Heart right ventricle (tissue), 16 donors: ENCODE measurements at places on chromosomes 1 and 21.
A peak's percentile ranks its signal among the peaks of the same experiment; 100 is the strongest.

GRCh38 chr1:93013145-93014065 lies 52.1 kb upstream of the DIPK1A start:
- H3K36me3 ChIP-seq = no peaks in the 10 kb centered on the region
- H3K4me3 ChIP-seq = no peak overlapping the region
- DNase-seq = no peak
- peaks cover 20% of the 10 kb centered on the region for H3K4me1 ChIP-seq
- no peak overlapping the region for H3K27ac ChIP-seq

DNA sequence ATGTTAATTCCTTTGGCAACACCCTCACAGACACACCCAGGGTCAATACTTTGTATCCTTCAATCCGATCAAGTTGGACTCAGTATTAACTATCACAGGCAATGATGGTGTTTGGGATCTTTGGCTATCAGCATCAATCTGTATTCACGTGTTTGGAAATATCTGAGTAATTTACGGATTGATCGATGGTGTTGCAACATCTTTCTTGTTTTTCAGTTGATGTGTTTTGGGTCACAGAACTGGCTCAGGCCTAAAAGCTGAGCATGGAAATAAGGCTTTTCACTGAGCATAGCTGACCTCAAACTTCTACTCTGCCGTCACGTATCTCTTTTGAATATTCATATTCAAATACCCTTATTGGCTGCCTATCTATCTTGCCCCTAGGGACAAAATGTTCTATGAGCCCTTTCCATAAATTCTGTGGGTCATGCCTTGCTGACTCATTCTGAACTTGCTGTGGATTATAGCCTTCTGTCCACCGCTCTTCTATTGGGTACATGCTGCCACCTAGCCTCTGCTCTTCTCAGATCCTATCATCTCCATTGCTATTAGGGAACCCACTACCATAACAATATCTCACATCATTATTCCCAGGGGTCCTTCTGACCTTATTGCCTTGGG lies 156.0 kb downstream of the PDE4B start:
- H3K27ac ChIP-seq = no peak overlapping the region
- no peaks in the 10 kb centered on the region for H3K27me3 ChIP-seq
- H3K4me3 ChIP-seq = no peak overlapping the region

DNA sequence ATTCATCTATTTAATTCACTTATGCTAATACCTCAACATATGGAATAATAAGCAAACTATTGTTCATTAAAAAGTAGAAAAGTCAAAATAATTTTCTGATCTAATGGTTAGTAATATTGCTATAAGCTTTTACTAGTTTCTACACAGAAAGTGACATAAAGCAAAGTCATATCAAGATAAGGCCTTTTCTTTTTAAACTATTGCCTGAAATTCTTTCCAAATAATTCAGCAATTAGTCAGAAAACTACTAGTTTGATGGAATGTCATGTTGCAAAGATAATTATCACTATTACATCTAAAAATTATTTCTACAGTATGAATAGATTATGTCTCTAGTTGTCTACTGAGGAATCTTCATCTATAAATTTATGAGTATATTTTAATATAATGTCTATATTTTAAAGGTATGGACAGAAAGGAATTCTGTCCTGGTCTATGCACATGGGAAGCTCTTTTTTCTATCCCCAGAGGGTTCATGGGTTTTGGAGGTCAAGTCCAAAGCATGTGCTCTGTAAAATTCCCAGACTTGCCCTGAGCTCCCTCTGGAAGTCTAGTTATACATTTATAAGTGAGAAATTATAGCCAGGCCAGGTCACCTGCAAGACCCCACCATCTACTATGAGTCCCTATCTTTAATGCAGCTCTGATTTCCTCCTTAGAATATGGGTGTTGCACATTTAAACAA lies 84.6 kb upstream of the DPYD start:
- H3K4me1 ChIP-seq = no peaks in the 10 kb centered on the region
- no peak for DNase-seq
- H3K27ac ChIP-seq = no peak overlapping the region
- no peaks in the 10 kb centered on the region for H3K27me3 ChIP-seq
- no peak overlapping the region for H3K4me3 ChIP-seq

- no peak overlapping the region for H3K4me3 ChIP-seq
- H3K4me1 ChIP-seq = peaks cover 99% of the 10 kb centered on the region
- peak overlapping the region; percentile 92 for H3K27ac ChIP-seq
- no peak for DNase-seq
- no peaks in the 10 kb centered on the region for H3K27me3 ChIP-seq
- H3K36me3 ChIP-seq = no peaks in the 10 kb centered on the region
These were observed 116.4 kb upstream of the IPO9 start for GRCh38 chr1:201712387-201713085.

DNA sequence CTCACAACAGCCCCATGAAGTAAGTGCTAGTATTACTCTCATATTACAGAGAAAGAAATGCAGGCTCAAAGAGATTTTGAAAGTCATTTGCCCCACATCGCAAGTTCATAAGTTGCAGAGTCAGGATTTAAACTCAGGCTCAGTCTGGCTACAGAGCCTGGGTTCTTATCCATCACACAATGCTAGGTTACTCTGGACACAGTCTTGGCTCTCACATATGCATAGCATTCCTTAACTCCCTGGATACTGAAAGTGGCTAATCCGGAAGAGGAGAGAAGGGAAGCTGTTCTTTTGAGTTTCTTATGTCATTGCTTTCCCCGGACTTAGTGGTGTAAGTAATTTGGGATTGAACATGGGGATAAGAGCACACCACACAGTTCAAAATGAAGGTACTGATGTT lies 357.4 kb upstream of the PLXNA2 start:
- DNase-seq = no peak
- no peaks in the 10 kb centered on the region for H3K27me3 ChIP-seq
- H3K4me3 ChIP-seq = no peak overlapping the region
- no peak overlapping the region for H3K27ac ChIP-seq
- peaks cover 13% of the 10 kb centered on the region for H3K4me1 ChIP-seq

DNA sequence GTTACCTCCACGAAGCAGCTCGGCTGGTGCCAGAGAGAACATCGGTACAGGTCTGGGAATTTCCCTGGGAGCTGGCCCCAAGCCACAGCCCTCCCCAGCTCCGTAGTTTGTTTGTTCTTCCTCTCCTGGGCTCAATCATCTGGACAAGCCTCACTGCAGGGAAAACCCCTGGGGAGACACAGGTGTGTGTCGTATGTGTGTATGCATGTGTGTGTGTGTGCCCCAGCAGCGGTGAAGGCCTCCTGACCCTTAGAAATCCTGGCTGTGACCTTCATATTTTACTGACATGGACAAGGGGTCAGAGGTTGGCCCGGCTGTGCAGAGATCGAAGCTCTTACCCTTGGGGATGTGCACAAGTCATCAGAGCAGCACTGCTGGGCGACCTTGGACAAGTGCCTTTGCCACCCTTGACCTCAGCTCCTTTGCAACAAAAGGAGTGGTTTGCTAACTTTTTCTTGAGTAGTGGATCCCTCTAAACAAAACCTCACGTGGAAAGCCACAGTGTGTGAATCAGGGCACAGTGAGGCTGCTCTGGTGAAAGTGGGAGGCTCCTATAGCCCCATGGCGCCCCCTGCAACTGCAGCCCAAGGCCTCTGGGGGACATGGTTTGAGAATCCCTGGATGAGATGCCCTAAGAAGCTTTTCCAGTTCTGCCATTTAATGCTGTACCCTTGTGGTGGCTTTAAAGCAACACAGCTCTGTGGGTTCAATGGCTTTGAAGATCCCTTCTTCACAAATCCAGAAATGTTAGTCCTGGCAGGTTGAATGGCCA lies 12.3 kb upstream of the IL22RA1 start:
- peaks cover 4% of the 10 kb centered on the region for H3K4me1 ChIP-seq
- no peak overlapping the region for H3K4me3 ChIP-seq
- DNase-seq = no peak
- no peak overlapping the region for H3K27ac ChIP-seq

DNA sequence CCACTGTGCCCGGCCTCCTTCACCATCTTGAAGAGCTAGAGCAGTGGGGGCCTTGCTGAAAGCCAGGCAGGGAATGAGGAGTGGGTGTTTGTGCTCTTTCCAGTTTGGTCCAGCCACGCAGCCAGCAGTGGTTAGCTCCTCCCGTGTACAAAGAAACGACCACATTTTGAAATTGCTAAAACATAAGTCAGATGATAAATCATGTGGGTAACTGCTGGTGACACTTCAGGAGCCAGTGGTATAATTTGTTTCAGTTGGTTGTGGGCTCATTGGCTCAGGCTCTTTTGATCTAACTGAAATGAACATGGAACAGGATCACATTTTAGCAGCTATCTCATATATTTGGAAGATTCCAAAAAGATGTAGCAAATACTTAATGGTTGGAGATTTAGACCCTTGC lies 87.6 kb downstream of the MTR start:
- no peak for DNase-seq
- no peak overlapping the region for H3K27ac ChIP-seq
- no peaks in the 10 kb centered on the region for H3K36me3 ChIP-seq
- H3K4me3 ChIP-seq = no peak overlapping the region

DNA sequence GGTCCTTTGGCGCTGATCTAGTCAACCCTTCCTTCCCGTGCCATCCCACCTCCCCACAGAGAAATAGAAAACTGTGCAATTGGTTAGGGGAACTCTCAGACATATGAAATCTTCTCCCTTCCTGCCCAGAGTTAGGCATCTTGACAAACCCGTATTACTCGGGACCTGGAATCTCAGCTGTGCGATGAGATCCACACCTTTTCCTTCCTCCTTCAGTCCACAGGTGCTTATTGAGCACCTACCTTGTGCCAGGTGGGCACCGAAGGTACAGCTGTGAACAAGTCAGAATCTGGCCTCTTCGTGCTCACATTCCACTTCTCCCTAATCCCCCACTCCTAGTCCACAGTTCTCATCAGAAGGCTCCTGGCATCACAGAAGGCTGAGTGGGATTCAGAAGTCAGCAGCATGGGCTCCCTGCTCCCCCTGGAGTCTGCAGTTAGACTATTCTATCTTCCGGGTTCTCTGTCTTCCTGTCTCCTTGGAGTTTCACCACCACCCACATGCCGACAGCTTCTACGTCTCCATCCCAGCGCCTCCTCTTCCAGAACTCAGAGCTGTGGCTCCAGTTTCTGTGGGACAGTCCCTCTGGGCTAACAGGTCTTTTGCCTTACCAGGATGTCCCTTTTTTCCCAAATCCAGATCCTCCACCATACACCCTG lies 23.0 kb downstream of the KNCN start:
- DNase-seq = no peak
- H3K36me3 ChIP-seq = no peaks in the 10 kb centered on the region
- no peak overlapping the region for H3K4me3 ChIP-seq
- peaks cover 8% of the 10 kb centered on the region for H3K4me1 ChIP-seq

DNA sequence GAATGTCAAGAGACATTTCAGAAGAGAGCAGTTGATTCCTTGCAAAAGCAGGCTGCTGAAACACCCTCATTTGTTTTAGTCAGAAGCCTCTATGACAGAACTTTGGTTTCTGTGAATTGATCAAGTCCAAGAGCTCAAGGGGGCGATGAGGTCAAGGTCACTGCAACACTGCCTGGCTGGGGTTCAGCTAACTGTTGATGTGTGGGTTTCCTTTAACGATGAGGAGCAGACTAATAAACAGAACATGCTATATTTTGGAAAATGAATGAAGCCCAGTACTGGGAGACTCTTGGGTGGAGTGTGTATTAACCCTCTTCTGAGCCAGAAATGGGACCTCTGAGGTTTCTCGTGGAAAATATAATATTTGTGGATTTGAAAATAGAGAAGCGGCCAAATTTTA lies 109.3 kb downstream of the ZC3H11B start:
- H3K27me3 ChIP-seq = no peaks in the 10 kb centered on the region
- H3K4me3 ChIP-seq = no peak overlapping the region
- no peak overlapping the region for H3K27ac ChIP-seq
- H3K4me1 ChIP-seq = no peaks in the 10 kb centered on the region

- no peaks in the 10 kb centered on the region for H3K27me3 ChIP-seq
- H3K27ac ChIP-seq = no peak overlapping the region
- H3K36me3 ChIP-seq = no peaks in the 10 kb centered on the region
- no peaks in the 10 kb centered on the region for H3K4me1 ChIP-seq
These were observed 35.5 kb upstream of the ATP6V1G3 start for GRCh38 chr1:198575798-198576641.

DNA sequence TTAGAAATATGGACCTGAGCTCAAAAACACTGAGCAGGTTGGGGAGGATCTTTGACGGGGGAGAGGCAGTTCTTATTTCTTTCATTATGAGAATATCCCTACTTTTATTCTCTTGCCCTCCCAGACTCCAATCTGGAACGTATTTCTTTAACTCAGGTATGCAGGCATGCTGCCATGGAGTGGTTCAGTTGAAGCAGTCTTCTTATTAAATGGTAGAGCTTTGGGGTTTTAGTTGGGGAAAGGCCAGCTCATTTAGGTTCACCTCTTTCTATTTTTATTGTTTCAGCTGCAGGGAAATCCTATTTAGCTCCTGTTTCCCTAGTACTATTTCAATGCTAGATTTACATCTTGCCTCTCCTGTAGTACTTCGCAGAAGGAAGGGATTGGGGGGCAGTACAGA lies 198.9 kb downstream of the TTLL7 start:
- no peaks in the 10 kb centered on the region for H3K27me3 ChIP-seq
- H3K27ac ChIP-seq = no peak overlapping the region
- peaks cover 21% of the 10 kb centered on the region for H3K4me1 ChIP-seq

- H3K36me3 ChIP-seq = no peaks in the 10 kb centered on the region
- H3K4me1 ChIP-seq = no peaks in the 10 kb centered on the region
- no peak overlapping the region for H3K27ac ChIP-seq
- peak; percentile 13 for DNase-seq
- no peaks in the 10 kb centered on the region for H3K27me3 ChIP-seq
These were observed 19.7 kb downstream of the ACBD6 start for GRCh38 chr1:180482425-180483275.

GRCh38 chr1:17230106-17230505 lies 18.8 kb upstream of the PADI3 start:
- no peak overlapping the region for H3K27ac ChIP-seq
- H3K27me3 ChIP-seq = no peaks in the 10 kb centered on the region
- no peak overlapping the region for H3K4me3 ChIP-seq
- no peaks in the 10 kb centered on the region for H3K4me1 ChIP-seq

DNA sequence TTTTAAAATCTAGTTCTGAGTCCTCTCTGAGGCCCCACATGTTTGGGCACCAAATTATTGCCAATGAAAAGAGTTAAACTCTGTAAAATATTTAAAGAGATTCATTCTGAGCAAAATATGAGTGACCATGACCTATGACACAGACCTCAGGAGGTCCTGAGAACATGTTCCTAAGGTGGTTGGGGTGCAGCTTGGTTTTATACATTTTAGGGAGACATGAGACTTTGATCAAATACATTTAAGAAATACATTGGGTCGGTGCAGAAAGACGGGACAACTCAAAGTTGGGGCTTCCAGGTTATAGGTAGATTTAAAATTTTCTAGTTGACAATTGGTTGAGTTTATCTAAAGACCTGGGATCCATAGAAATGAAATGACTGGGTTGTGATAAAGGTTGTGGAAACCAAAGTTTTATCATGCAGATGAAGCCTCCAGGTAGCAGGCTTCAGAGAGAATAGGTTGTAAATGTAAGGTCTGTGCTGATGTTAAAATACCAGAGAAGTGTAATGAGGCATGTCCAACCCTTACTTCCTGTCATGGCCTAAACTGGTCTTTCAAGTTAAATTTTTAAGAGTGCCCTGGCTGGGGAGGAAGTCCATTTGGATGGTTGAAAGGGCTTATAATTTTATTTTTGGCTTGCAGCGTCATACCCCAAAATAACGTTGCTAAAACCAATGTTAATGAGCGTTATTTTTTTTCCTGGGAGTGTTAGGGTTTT lies 274.9 kb downstream of the NUF2 start:
- H3K4me1 ChIP-seq = no peaks in the 10 kb centered on the region
- no peak overlapping the region for H3K27ac ChIP-seq
- H3K27me3 ChIP-seq = no peaks in the 10 kb centered on the region
- H3K36me3 ChIP-seq = no peaks in the 10 kb centered on the region
- H3K4me3 ChIP-seq = no peak overlapping the region
